Stimulated activated naive CD8-positive, alpha-beta T cell treated with anti-CD3 and anti-CD28 coated beads, Interleukin-15, amount 100 ng/mL, for 72 hours (primary cell): ENCODE measurements at places on chromosomes 6 and 20.

DNA sequence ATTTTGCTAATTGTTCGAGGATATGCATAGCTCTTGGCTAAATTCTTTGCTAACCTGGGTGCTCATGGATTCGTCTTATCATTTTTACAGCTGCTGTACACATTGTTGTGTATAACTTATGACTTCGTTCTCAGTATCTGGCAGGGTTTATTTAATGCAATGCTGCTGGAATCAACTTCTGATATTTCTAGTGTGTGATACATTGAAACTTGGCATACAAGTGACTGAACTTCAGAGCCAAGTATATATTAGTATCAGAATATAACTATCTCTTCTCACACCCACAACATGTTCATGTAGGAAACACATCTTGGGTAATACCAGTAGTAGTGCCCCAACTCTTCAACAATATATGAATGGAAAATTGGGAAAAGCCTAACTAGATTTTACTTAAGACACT, 764.2 kb downstream of the TENT5A start:
- no peak for DNase-seq

- no peak for DNase-seq
These were observed 34.6 kb downstream of the TAF8 start for GRCh38 chr6:42084889-42085288.

DNA sequence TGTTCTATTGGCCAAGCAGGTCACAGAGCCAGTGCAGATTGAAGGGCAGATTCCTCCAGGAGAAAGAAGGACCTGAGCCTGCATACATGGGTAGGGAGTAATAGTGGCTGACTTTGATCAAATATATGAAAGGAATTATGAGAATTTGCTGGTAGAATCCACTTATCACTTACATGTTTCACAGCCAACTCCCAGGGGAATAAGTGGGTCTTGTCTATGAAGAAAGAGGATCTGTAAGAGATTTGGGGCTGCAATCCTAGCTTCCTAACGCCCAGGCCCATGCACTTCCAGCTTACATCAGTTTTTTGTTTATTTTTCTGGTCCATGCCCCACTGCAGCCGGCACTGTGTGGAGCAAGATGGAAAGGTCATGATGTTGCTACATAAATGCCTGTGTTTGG, 107.9 kb upstream of the SYNDIG1 start:
- no peak for DNase-seq

DNA sequence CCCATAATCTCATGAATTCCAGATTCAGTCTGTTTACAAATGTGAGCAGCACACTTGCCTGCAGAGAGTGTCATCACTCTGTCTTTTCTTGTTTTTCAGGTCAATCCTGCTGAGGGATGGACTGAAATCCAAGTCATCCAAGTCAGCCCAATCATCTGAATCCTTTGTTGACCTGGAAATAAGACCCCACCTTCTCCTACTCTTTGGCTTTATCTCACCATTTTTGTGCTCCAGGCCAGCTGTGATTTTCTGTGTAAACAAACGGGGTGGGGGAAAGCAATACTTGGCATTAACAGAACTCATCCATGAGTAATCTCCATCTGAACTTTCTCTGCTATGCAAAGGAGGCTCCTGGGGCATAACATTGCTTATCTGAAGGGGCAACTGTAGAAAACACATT, 16.9 kb upstream of the GSTA4 start:
- no peak for DNase-seq

GRCh38 chr6:6057442-6058053, 50.8 kb upstream of the NRN1 start:
- no peak for DNase-seq

- no peak for DNase-seq
These were observed 19.3 kb upstream of the SASH1 start for GRCh38 chr6:148323344-148323743.

DNA sequence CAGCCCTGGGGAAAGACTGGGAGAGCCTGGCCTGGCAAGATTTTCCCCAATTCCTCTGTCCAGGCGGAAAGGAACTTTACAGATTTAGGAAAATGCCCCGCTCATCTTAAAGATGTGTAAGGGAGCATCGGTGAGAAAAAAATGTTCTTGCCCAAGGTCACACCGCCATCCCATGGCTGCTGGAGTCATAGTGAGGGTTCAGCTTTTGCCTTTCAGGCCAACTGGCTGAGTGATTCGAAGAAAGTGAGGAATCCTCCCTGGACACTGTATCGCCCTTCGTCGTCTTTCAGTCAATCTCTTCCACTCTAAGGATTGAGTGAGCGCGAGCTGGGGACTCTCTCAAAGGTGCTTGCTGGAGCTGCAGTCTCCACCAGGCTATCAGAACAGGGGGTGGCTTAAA, 1.4 kb downstream of the WFDC2 start:
- no peak for DNase-seq

DNA sequence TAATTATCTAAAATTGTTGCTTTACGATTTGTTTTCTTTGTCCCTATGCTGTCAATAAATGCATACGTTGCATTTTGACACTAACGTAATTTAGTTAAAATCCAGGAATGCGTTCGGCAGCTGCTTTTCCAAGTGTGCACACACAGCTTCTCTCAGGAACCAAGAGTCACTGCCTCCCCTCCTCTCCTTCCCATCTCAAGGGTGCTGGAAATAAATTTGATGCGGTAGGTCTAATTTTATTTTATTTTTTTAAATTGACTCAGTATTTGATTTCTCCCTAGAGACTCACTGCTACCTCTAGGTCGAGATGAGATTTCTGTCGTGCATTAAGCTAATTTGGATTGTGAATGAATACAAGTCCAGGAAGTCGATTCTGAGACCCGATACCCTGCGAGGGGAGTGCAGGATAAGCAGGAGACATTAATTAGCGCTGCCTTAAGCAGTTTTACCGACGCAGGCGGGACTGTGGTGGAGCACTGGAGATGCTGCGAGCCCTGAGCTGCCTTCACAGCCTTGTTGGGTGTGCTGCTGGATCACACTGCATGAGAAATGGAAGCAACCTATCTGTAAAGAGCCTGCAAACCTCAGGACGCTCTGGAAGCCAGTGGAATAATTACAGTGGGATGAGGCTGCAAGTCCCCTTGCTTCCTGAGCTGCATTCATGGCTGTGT, 381.2 kb downstream of the C6orf118 start:
- DNase-seq = no peak
